Renal pelvis (tissue), 12 donors: ENCODE measurements at places on chromosomes 5 and 9.

DNA sequence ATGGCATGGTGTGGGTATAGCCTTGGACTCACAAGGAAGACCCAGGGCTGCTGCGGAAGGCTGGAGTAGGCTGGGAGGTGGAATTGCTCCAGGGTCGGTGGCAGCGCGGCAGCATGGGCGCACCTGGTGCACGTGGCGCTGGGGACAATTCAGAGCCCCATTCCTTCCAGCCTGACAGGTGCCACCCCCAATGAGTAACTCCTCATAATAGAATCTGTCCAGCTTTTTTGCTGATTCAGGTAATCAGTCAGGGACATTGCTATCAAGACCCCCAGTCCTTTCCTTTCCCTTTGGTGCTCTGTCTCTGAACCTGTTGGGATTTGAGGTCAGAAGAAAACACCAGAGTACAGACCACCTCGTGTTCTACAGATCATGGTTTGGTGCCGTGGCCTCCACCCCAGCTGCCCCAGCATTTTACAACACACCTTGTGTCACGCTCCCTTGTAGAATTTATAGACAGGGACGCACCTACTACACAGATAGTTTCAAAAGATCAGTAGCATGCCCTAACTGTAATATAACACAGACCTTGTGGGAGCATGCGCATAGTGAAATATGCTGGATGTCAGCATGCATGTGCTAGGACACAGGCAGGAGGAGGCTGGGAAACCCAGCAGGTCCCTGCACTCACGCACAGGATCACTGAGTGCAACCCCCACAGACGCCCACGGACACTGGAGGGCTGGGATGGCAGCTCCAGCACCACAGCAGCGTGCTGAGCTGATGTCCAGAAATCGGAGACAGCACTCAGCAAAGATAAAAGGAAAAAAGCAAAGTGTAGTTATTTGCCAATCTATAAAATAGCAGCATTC, 47.9 kb upstream of the CTSL start:
- no peak for DNase-seq

- no peak for DNase-seq
These were observed 608.7 kb downstream of the KCTD16 start for GRCh38 chr5:144779368-144779767.

DNA sequence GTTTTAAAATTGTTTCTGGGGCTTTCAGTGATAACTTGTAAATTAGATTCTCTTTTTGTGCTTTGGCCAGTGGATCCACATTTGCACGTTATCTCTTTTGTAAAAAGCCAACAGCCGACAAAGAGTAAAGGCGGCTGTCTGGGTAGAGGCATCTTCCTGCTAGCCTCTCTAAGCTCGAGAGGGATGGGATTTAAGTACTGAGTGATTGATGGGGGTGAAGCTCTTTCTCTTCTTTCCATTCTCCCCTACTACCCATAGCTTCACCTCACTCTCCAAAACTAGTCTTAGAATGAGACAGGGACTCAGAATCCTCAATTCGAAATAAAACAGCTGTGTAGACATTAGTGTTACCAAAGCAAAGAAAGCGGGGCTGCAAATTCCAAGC, 3.4 kb downstream of the PBX3 start:
- no peak for DNase-seq

DNA sequence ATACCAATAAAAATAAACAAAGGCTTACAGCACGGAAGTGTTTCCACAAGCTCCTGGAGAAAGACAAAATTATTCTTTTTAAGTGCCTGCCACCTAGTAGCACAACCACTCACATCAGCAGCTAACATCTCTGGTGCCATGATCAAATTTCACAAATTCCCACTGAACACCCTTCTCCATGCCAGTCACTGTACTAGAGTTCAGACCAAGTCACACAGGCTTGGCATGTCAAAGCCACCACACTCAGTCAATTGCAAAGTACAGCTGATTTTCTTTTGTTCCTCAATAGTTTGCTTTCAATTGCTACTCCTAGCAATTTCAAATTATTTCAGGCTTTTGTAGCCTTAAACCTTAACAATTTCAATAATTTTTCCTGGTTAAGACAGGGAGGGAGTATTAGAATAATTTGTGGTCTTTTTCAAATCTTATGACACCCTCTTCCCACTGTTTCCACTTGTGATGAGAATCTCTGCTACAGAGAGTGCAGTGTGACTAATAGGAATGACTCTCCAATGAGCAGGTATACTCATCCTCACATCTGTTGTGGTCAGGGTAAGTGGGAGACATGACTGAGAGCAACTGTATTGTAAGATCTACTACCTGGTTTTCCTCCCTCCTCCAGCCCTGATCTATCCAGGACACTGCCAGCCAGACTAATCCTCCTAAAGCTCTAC, 46.2 kb downstream of the RNF145 start:
- DNase-seq: no peak

- no peak for DNase-seq
These were observed 262.8 kb upstream of the DAPK1 start for GRCh38 chr9:87234854-87235253.
